Caco-2 (cell line): ENCODE measurements at places on chromosomes 3 and 15. TPM values are rescaled to one million over a fixed set of nuclear protein-coding genes. Genes with fewer than 3 reads are reported as not detected.

Gene GOLGA6B
- not detected in 2 replicates for total RNA-seq

Gene IMPG2
- total RNA-seq: 0.07 TPM in 1 of 2 replicates, not detected in the other

Gene FGF12
- 0.41 TPM in 1 of 2 replicates, not detected in the other for total RNA-seq

Gene IGSF11
- total RNA-seq: 0.37 and 0.41 TPM in 2 replicates

Gene GRM7
- not detected in 2 replicates for total RNA-seq

Gene TPRG1
- total RNA-seq: 1.5 and 1.6 TPM in 2 replicates

Gene CPNE4
- total RNA-seq: 0.41 TPM in 1 of 2 replicates, not detected in the other

Gene MYO9A
- 71.9 and 76.0 TPM in 2 replicates for total RNA-seq

Gene PRSS50
- not detected in 2 replicates for total RNA-seq

Gene FBXL22
- total RNA-seq: 0.97 TPM in 1 of 2 replicates, not detected in the other

Gene NR2E3
- not detected in 2 replicates for total RNA-seq

Gene ATP13A3
- total RNA-seq: 181 and 183 TPM in 2 replicates

Gene OR5K2
- total RNA-seq: not detected in 2 replicates

Gene RBM6
- total RNA-seq: 69.8 and 74.1 TPM in 2 replicates

Gene GP5
- total RNA-seq: 0.12 and 0.25 TPM in 2 replicates

Gene ADAMTS17
- 1.5 and 2.0 TPM in 2 replicates for total RNA-seq

Gene MME
- 0.52 and 1.8 TPM in 2 replicates for total RNA-seq

Gene CLDN16
- total RNA-seq: 0.27 and 0.30 TPM in 2 replicates

Gene IGF2BP2
- total RNA-seq: 75.9 and 80.8 TPM in 2 replicates

Gene PLCL2
- total RNA-seq: 0.07 TPM in 1 of 2 replicates, not detected in the other

Gene MBNL1
- 67.1 and 68.6 TPM in 2 replicates for total RNA-seq

Gene RPS27L
- 62.2 and 73.0 TPM in 2 replicates for total RNA-seq

Gene CHRM5
- not detected in 2 replicates for total RNA-seq

Gene P2RY13
- total RNA-seq: not detected in 2 replicates

Gene ALPK3
- 0.43 and 0.95 TPM in 2 replicates for total RNA-seq

Gene ROBO2
- 0.09 and 0.16 TPM in 2 replicates for total RNA-seq

Gene CACNA1D
- 13.3 and 15.6 TPM in 2 replicates for total RNA-seq

Gene ESYT3
- total RNA-seq: 5.7 and 7.6 TPM in 2 replicates

Gene HES1
- total RNA-seq: 123 and 128 TPM in 2 replicates

Gene TMEM41A
- 39.0 and 39.4 TPM in 2 replicates for total RNA-seq

Gene GABRA5
- total RNA-seq: not detected in 2 replicates

Gene TMIE
- total RNA-seq: not detected in 2 replicates

Gene SEC22A
- 12.5 and 17.7 TPM in 2 replicates for total RNA-seq

Gene LSMEM2
- total RNA-seq: not detected in 2 replicates

Gene ITGA11
- 0.18 TPM in 1 of 2 replicates, not detected in the other for total RNA-seq

Gene ZSCAN29
- total RNA-seq: 39.4 and 43.0 TPM in 2 replicates

Gene MAGI1
- 63.6 and 64.9 TPM in 2 replicates for total RNA-seq

Gene DYNLT2B
- 10.8 and 12.1 TPM in 2 replicates for total RNA-seq
